Caudate nucleus (tissue), 63 donors: ENCODE measurements at places on chromosomes 4 and X.

- DNase-seq: no peak
These were observed 10.8 kb upstream of the PHKA2 start for GRCh38 chrX:18994713-18995112.

- no peak for DNase-seq
These were observed 48.8 kb downstream of the DKK2 start for GRCh38 chr4:106987311-106987710.

DNA sequence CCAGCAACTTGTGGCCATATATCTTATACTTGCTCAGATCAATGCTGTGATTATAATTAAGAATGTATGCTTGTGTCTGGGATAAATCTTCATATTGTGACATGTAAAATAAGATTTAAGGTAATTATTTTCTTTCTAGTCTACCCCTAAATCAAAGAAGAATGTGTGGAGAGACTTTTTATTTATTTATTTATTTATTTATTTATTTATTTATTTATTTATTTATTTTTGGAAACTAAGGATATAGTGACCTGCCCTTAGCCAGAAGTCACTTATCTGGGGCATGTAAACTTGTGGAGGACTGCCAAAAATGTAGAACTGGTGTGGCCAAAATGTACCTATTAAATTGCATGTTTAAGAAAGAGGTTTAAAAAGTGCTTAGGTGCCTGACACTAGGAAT lies 144.3 kb downstream of the BEND2 start:
- DNase-seq: no peak

DNA sequence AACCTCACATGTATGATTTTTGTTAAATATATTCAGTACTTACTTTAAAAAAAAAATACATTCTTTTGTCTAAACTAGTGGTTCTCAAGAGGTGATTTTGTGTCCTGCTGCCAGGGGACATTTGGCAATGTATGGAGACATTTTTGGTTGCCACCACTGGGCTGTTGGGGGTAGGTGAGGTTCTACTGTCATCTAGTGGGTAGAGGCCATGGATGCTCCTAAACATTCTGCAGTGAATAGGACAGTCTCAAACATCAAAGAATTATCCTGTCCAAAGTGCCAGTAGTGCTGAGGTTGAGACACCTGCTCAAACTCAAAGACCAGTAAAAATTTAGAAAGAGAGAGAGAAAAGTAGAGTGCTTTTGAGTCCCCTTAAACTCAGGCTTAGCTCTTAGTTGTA lies 32.9 kb upstream of the PGM2 start:
- DNase-seq: no peak

- peak; percentile 36 for DNase-seq
These were observed 568 bp downstream of the HTT start for GRCh38 chr4:3074846-3075651.

- no peak for DNase-seq
These were observed 322.9 kb downstream of the ANKRD50 start for GRCh38 chr4:124389591-124389990.

DNA sequence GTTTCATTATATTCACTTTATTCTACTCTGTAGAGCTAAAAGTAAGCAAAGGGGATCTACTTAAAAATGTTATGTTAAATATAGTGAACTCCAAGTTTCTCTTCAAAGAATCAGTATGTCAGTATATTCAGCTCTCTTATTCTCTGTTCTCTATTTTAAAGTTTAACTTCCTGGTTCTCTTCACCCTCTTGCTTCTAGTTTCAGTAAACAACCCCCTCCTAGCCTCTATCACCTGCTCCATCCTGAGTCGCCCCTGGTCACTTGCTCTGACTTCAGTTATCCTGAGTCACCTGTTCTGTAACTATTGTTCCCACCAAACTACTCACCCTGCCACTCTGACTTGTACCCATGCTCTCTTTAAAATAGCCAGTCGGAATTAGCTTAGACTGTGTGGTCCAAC lies 180.9 kb upstream of the AADAT start:
- no peak for DNase-seq

DNA sequence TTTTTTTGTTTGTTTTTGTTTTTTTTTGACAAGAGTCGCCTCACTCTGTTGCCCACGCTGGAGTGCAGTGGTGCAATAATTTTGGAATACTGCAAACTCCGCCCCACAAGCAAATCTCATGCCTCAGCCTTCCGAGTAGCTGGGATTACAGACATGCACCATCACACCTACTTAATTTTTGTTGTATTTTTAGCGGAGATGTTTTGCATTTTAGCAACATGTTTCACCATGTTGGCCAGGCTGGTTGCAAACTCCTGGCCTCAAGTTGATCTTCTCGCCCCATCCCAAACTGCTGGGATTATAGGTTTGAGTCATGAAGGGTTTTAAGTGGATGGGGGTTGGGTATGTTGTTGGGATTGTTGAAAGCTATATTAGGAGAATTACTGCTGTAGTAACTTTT lies 270.9 kb upstream of the LCORL start:
- no peak for DNase-seq

- no peak for DNase-seq
These were observed 23.0 kb upstream of the PDZD4 start for GRCh38 chrX:153853180-153853901.
